ENCODE measurements at places on chromosomes 1 and 21.

DNA sequence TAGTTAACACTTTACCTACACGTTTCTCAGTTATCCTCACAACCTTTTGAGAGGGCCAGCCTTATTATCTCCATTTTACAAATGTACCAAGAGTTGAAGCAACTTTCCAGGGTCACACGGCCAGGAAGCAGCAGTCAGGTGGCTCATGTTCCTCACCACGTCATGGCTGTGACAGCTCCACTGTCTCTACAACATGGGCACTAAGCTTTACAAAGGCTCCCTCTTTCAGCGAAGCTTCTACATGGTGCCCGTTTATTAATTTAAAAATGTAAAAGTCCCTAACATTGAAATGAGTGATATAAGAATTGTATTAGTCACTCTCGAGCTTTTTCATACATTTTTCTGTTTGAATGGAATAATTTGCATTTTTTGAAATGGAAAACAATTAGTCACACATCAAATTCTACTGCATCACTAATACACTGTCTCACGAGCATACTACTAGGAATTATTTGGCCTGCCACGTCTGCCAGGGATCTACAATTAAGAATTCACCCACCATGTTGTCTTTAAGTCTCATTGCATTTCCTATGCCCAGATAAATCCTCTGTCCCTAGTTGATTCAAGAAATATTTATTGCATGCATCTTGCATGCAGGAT lies 28.4 kb upstream of the LIN9 start:
- DNase-seq, result no peak

- DNase-seq, result no peak
Measured at GRCh38 chr1:111462370-111463028, 11.3 kb upstream of the C1orf162 start.

GRCh38 chr1:157955857-157956256 lies 37.6 kb upstream of the KIRREL1 start:
- no peak for DNase-seq

- no peak for DNase-seq
Measured at GRCh38 chr1:91689641-91690481, 189.2 kb downstream of the CDC7 start.

DNA sequence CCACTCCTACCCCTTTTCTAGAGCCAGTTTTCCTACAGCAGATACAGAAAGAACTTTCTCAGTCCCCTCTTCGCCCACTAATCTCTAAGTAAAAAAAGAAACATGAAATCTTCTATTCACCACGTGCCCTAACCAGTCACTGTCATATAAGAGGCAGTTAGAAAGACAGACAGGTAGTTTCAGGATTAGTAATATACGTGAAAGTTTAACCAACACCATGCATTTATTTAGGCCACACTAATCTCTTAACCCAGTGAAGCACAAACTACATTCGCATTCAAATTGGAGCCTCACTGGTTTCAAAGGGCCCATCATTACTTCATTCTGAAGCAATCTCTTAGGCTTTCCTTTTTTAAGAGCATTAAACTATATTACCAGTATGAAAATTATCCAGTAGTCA lies 10.1 kb downstream of the GPATCH2 start:
- DNase-seq, result no peak

DNA sequence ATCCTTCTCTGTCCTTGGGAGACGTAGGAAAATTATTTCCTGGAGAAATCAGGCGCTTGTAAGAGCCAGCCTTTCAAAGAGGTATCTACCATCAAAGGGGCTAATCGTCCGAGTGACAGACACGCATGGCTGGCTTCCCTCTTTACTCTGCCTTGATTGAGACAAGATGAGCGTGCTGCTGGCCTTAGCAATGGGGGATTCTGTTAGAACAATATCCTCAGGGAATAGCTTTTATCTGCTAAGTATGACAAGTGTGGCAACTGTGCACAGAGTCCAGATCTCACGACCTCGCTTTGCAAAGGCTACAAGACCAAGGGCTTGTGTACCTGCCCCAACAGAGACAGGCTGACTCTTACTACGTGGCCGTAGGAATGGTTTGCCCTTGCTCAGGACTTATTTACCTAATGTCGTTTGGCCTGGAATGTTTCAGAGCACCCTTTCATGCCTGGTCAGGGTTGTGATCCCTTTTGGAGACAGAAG lies 417.1 kb downstream of the KIF26B start:
- no peak for DNase-seq

DNA sequence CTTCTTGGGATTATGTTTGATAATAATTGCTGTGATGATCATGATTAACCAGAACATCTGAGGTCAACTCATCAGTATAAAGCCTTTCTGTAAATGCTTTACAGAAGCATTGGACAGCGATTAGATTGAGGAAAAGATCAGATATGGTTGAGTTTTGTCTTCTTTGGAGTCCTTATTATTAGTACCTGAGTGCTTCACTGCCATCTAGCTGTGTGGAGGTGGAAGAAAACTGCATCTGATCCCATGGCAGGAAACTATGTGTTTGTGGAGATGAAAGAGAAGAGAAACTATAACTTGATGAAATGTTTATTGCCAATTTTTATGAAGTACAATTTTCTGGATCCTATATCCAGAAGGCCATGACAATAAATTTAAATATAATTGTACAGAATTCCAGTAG lies 11.4 kb downstream of the FLG2 start:
- DNase-seq, result no peak

DNA sequence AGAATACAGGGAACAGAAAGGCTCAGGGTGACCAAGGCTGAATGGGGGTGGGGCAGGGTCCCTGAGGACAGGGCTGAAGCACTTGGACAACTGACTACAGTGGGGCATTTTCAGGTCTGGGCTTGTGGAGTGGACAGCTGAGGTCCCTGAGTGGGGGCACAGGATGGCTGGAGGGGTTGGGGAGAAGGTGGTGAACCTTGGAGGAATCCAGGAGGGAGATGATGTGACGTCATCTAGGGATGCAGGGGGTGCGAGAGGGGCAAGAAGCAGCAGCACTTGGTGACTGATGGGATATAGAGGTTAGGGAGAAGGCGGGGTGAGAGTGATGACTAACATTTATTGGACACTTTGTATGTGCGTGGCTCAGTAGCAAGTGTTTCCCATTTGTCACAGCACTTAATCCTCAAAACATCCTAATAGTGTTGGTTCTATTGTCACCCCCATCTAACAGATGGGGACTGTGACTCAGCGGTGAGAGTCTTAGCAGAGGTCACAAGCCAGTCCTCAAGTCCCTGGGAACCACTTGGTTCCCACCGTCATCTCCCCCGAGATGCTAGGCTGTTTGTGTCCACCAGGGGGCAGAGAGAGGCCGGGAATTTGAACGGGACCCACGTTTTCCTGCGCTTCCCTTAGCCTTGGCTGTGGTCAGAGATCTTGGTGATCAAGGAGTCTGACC lies 27.9 kb upstream of the BMP8B start:
- DNase-seq, result peak; percentile 70

- no peak for DNase-seq
Measured at GRCh38 chr1:53162621-53163020, 20.2 kb upstream of the SLC1A7 start.

DNA sequence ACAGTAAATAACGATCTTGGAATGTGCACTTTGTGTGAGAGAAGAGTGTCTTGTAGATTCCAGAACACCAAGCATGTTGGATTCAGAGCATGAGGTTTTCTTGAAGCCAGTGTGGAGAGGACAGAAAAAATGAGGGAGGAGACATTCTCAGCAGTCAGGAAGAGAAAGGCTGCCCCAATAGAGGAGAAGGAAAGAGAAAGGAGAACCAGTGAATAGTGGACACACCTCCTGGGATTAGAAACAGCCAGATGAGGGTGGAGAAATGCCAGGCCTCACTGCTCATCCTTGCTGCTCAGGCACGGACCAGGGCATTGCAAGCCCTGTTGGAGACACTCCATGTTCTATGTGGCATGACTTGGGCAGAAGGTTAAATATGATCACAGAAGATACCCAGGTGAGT lies 69.0 kb upstream of the KAZN start:
- DNase-seq, result no peak

GRCh38 chr1:154158307-154159125 lies 3.6 kb upstream of the NUP210L start:
- no peak for DNase-seq

DNA sequence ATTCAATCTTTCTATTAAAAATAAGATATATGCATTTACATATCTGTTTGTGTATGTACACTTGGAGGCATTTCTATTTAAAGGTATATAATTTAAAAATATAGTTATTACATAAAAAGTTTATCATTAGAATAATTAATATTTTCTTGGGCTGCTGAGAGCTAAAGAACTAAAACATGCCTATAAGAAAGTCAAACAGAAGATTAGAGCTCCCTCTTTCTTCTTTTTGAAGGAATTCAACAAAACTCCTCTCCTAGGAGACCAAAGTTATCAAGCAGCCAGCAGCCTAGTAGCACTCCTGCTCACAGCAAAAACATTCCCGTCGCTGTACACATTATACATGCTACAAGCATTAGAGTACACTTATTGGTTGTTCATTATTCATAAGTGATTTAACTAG lies 216.4 kb downstream of the VAV3 start:
- DNase-seq, result no peak

GRCh38 chr1:87902830-87903229 lies 574.1 kb downstream of the LMO4 start:
- DNase-seq, result peak; percentile 28

GRCh38 chr1:39690794-39691382 lies 345 bp downstream of the HPCAL4 start:
- no peak for DNase-seq

DNA sequence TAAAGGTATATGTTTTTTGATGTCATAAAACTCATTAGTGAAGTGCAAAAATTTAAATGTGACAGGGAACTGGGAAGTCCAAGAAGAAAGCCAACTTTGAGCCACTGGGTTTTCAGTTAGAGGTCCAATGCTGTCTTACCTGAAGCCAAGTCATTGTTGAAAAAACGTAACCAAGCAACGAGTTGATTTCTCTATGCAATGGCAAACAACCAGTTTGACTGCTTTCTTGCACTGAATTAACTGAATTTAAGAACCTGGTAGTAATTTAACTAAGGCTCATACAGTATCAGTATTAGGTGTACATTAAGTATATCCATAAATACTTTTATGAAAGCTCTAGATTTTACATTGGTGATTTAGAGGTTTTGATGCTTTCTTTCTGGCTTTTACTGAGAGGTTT lies 20.2 kb upstream of the S1PR1 start:
- no peak for DNase-seq

DNA sequence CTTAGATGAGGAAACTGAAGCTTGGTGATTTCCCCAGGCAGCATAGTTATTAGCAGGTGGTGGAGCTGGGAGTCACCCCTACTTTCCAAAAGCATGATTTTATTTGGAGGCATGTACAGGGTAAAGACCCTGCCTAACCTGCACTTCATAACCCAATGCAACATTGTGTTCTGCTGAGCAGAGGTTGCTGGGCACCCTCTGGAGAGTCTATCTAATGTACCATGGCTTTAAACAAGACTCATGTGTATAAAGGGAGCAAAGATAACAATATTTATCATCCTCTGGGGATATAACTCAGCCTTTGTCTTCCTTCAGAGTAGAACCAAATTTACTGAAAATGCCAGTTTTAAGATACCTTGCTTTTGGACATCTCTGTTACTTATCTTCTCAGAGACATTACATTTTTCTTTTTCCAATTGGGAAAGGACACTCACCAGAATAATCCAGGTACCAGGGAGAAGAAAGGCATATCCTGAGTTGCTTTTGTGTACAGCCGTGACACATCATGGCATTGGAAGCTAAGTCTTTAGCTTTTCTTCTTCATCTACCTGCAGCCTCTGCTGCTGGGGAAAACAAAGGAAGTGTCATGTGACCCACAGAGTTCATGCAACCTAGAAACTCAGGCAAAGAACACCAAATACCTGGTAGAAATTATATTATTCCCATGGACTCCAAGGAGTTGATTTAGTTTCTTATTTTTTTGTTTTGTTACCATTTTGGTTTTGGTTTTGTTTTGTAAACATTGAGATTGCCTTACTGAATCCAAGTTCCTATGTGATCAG lies 39.6 kb downstream of the ELAVL4 start:
- no peak for DNase-seq

GRCh38 chr1:180392020-180392419 lies 110.4 kb downstream of the ACBD6 start:
- no peak for DNase-seq

- DNase-seq, result peak; percentile 54
Measured at GRCh38 chr1:152654110-152654509, 9.1 kb upstream of the LCE2D start.

DNA sequence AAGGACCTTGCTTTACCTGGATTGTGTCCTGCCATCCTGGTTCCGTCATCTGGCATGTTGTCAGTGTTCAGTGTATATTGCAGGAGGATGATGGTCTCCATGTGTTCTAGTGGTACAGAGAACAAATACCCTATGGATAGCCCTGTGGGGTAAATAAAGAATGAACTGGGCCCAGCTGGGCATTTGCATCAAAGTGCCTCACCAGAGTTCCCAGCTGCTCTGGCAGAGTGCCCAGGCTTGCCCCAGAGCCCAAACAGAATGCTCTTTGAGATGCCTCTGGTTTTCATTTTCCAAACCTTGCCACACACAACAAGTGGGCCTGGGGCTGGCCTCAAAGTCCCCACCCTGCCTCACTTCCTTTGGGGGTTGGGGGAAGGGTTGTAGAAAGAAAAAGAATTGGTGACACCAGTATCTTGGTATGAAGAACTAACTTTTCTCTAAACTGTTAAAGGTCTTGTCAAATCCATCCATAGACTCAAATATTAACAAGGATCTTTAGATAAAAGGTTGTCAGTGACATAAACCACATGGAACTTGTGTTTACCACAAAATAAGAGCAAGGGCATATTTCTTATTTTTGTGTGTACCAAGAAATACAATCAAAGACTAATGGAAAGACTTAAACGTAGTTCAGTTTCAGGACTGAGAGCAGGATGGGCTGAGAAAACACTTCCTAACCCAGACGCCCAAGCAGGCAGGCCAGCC lies 82.2 kb downstream of the LMO4 start:
- peak; percentile 49 for DNase-seq

DNA sequence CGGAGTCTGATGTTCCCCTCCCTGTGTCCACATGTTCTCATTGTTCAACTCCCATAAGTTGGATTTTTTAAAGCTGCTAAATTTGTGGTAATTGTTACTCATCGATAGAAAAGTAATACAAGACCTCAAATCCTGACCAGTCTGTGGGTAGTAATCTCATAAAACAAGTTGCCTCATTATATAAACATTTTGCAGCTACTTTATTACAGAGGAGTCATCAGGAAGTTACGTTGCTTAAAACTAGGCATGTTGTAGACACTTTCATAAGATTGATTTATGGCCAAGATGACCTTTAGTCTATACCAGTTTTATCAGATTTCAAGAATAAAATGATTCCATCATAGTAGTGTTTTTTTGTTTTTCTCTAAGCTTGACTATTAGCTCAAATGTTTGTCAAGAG lies 208.8 kb downstream of the GIPC2 start:
- no peak for DNase-seq

DNA sequence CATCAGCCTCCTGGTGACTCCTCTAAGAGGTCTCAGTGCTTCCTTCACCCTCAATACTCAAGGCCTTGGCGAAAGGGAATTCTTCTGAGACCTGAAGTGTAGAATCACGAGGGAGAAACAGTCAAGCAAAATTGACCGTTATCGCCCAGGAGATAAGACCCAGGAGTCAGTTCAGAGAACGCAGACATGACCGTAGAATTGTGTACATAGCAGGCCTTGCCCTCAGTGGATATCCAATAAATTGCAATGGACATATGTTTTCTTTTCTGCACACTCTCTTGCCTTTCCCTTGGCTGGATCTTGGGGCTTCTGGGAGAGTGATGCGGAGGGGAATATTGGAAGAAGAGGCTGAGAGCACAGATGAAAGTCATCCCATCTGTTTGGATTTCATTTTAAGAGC lies 15.7 kb upstream of the ETS2 start:
- no peak for DNase-seq

GRCh38 chr1:224378855-224379631 lies 22.4 kb downstream of the CNIH4 start:
- DNase-seq, result no peak
